Natural killer cell treated with Interleukin-12 subunit alpha and Interleukin-12 subunit beta and Interleukin-15 and Interleukin-18, amount 100 ng/mL, for 72 hours (primary cell): ENCODE measurements at places on chromosomes 16 and 17. TPM values are rescaled to one million over a fixed set of nuclear protein-coding genes. Genes with fewer than 3 reads are reported as not detected.

MFAP4 gene
- total RNA-seq: not detected

HSD17B2 gene
- not detected for total RNA-seq

CMTM2 gene
- 0.67 TPM for total RNA-seq

SHCBP1 gene
- 32.9 TPM for total RNA-seq

RAB11FIP4 gene
- 21.6 TPM for total RNA-seq

OR4D1 gene
- total RNA-seq: 0.25 TPM

ALDH3A2 gene
- total RNA-seq: 22.3 TPM

APRT gene
- 142 TPM for total RNA-seq

SULT1A2 gene
- 0.61 TPM for total RNA-seq
